ENCODE measurements at places on chromosomes 4 and X.
A peak's percentile ranks its signal among the peaks of the same experiment; 100 is the strongest.

DNA sequence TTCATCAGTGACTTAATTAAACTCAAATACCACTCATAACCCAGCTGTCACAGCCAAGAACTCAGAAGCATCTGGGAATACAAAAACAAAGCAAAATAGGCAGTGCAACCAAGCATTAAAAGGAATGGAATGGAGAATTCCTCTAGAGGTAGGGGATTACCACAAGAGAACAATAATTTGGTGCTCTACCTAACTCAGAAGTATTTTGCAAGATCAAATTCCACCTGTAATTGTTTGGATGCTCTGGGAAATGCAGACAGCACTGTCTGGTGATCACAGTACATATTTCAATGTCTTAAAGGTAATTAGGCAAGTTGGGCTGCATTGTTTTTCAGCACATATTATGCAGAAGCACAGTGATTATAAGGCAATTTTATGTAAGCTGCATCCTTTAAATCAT lies 547.5 kb downstream of the TRAM1L1 start:
- no peak for DNase-seq

DNA sequence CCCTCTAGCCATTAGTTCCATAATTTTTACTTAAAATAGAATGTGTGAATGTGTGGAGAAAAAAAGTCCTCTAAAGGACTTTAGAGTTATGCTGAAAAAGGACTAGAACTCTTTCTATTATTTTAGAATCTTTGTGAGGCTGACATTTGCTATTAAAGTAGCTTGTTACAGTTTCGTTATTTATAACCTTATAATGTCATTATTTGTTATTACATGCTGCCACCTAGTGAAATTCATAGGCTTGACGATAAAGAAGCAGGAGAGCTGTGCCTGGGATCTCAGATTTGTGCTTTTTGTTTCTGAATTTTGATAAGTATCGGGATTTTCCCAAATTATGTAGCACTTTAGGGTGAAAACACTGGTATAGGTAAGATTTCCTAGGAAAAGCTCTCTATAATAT lies 38.5 kb upstream of the TAPT1 start:
- DNase-seq, result peak; percentile 52

GRCh38 chr4:1572521-1572920 lies 111.6 kb downstream of the FAM53A start:
- no peak for DNase-seq

GRCh38 chr4:8410641-8411271 lies 29.8 kb downstream of the ACOX3 start:
- no peak for DNase-seq

DNA sequence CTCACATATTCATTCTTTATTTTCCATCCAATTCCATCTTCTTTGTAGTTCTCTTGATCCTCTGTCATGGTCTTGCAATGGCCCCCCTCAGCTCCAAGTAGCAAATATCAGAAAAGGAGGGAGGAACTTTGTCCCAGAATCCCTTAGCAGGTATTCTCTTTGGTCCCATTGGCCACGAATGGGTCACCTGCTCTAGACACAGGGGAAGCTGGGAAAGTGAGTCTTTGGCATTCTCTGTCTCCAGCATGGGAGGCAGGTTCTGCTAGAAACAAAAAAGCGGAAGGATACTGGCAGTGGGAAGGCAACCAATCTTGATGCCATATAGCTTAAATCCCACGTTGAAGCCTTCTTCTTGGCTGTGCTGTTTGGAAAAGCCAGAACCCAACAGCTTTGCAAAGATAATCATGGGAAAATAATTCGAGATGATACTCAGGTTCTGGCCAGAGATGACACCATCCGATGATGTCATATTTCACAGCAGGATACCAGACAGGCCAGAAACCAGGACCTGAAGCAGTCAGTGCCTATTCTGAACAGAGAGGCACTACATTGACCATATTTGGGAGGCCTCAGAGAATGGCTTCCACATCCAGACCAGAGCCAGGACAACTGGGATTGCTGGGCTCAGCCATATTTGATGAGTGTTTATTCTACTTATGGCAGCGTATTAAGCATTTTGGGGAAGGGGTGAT lies 110.4 kb upstream of the ATXN3L start:
- no peak for DNase-seq

- DNase-seq, result peak; percentile 5
Observed at GRCh38 chr4:152679414-152680281, at the start of gene TMEM154. TSS of gene TMEM154 (minus strand) at chr4:152679997. CDS start at chr4:152679933, 64 bp downstream.

GRCh38 chr4:17613761-17614415 lies 553 bp upstream of the MED28 start:
- DNase-seq, result no peak

GRCh38 chr4:180052629-180053028 lies 2190.6 kb upstream of the TENM3 start:
- no peak for DNase-seq

GRCh38 chrX:1909419-1910206 lies 294.8 kb downstream of the ASMT start:
- DNase-seq, result no peak

- no peak for DNase-seq
Observed at GRCh38 chr4:189845145-189845846, 95.4 kb upstream of the FRG1 start.

- no peak for DNase-seq
Observed at GRCh38 chrX:154352012-154352401, 22.4 kb downstream of the FLNA start.

GRCh38 chrX:99398545-99398944 lies 1011.5 kb downstream of the PCDH19 start:
- no peak for DNase-seq

- DNase-seq, result no peak
Observed at GRCh38 chr4:150962245-150962644, 52.8 kb downstream of the LRBA start.

DNA sequence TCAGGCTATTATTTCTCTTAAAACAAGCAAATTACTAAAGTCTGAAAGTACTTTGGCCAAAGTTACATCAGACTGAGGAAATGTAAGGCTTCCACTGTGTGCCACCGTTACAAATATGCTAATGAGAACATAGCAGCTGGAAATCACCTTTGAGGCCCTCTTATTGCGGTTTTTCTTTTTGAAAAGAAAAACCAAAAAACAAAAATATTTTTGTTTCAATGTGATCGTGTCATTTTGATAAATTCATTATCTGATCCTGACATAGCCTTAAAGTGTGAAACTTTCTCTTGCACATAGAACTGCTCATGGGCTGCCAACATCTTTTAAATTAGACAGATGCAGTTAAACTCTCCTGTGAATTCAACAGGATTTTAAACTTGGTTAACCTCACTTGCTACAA lies 2.8 kb upstream of the TIFA start:
- no peak for DNase-seq

GRCh38 chr4:23981328-23981727 lies 91.5 kb upstream of the PPARGC1A start:
- DNase-seq, result no peak

GRCh38 chr4:123776267-123776666 lies 379.7 kb downstream of the SPRY1 start:
- no peak for DNase-seq

GRCh38 chrX:37332055-37332454 lies 17.1 kb upstream of the PRRG1 start:
- no peak for DNase-seq

- no peak for DNase-seq
Observed at GRCh38 chrX:40933706-40934425, 151.4 kb upstream of the USP9X start.

GRCh38 chr4:8847331-8847730 lies 24.3 kb downstream of the HMX1 start:
- DNase-seq, result no peak

- no peak for DNase-seq
Observed at GRCh38 chr4:151250706-151251105, 26.3 kb upstream of the PRSS48 start.

- DNase-seq, result no peak
Observed at GRCh38 chrX:1392376-1393068, 609 bp upstream of the SLC25A6 start.

GRCh38 chr4:187118602-187119120 lies 395.0 kb upstream of the FAT1 start:
- no peak for DNase-seq

- DNase-seq, result peak; percentile 19
Observed at GRCh38 chr4:174120446-174121295, 162.8 kb downstream of the FBXO8 start.

DNA sequence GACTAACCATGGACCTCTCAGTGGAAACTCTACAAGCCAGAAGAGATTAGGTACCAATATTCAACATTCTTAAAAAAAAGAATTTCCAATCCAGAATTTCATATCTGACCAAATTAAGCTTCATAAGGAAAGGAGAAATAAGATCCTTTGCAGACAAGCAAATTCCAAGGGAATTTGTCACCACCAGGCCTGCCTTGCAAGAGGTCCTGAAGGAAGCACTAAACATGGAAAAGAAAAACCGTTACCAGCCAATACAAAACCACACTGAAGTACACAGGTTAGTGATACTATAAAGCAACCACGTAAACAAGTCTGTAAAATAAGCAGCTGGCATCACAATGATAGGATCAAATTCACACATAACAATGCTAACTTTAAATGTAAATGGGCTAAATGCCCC lies 156.6 kb downstream of the FAM13A start:
- no peak for DNase-seq

- no peak for DNase-seq
Observed at GRCh38 chrX:9542106-9542760, 77.4 kb downstream of the TBL1X start.

GRCh38 chr4:48197643-48198237 lies 63.7 kb upstream of the TXK start:
- DNase-seq, result no peak

- no peak for DNase-seq
Observed at GRCh38 chr4:70863099-70863790, 23.6 kb upstream of the GRSF1 start.

DNA sequence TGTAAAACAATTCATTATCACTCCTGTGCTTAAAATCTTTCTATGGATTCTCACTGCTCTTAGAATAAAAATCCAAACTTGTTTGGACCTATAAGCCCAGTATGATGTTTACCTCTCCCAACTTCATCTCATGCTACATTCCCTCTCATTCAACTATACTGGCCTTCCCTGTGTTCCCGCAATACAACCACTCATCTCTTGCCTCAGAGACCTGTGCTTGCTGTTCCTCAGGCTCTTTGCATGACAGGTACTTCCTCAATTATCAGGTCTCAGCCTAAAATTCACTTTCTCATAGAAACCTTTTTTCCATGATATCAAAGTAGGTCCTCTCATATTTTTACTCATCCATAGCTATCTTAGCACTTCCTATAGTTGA lies 71.7 kb downstream of the ENOX2 start:
- DNase-seq, result no peak

- no peak for DNase-seq
Observed at GRCh38 chrX:135009838-135010237, 12.5 kb downstream of the RTL8B start.

GRCh38 chrX:151870602-151871001 lies 42.1 kb upstream of the MAGEA4 start:
- no peak for DNase-seq

GRCh38 chr4:119707336-119707735 lies 78.7 kb upstream of the PDE5A start:
- DNase-seq, result no peak

- no peak for DNase-seq
Observed at GRCh38 chr4:162853788-162854187, 312.9 kb downstream of the NAF1 start.

- no peak for DNase-seq
Observed at GRCh38 chrX:134868771-134869495, 121.9 kb upstream of the SMIM10 start.

DNA sequence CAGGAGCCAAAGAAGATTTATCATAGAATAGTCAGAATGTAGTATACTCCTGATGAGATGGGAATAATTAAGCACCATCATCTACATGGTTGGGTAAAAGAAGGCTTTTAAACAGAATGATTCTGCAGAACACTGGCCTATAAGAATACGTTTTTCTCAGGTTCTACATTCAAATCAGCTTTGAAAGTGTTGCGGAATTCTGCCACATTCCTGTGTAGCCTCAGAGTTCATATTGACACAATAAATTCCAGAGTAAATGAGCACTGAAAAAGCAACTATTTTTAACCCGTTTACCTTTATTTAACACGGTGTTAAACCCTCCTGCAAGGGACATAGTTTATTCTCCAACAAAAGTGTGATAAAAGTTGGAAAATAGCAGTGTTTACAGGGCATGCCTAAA lies 950.2 kb upstream of the SLIT2 start:
- no peak for DNase-seq

GRCh38 chr4:183350317-183351071 lies 28.3 kb upstream of the CLDN24 start:
- no peak for DNase-seq

GRCh38 chr4:13452927-13453579 lies 31.1 kb downstream of the RAB28 start:
- no peak for DNase-seq

DNA sequence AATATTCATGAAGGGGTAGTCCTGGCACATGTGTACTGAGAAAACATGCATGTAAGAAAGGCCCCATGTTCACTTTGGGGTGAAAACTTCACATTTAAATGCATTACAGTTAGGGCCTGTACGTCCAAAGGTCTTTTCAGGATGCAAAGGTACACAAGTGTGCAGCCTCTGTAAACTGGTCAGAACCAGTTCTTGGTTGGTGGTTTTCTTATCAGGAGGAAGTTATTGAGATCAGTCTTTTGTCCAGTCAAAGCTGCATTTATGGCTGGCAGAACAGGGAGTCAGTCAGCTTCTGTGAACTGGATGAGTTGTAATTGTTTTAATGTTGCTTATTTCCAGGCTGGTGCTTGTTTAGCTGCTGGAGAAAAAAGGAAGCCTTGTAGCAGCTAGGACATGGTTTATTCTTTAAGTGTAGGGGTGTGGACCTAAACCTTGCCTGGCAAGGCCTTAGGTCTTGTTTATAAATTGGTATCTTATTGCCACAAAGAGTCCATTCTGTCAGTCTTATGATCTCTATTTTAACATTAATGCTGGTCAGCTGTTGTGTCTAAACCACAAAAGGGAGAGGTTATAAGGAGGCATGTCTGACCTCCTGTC lies 1906.6 kb upstream of the TENM3 start:
- no peak for DNase-seq

- DNase-seq, result no peak
Observed at GRCh38 chr4:6273661-6273990, 4.0 kb downstream of the WFS1 start.

- DNase-seq, result no peak
Observed at GRCh38 chr4:144176476-144176875, 36.0 kb upstream of the GYPA start.

DNA sequence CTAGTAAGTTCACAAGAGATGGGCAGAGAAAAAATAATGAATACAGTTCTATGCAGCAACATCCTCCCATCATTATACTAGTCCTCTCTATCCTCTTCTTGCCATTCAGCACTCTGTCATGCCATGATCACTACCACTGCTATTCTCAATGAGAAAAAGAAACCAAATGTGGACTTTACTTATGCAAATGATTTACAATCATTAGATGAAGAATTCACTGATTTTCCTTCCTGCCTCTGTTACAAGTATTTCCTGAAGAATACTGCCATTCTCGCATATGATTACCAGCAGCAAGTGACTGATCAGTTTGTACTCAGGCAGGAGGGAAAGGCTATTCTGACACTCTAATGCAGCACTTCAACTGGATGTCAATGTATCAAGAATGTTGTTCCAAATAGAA lies 50.3 kb downstream of the WDFY3 start:
- DNase-seq, result no peak

- DNase-seq, result no peak
Observed at GRCh38 chrX:112820364-112821268, 20.0 kb downstream of the AMOT start.

GRCh38 chr4:108272561-108272960 lies 103.8 kb upstream of the LEF1 start:
- no peak for DNase-seq

- no peak for DNase-seq
Observed at GRCh38 chr4:125198916-125199315, 115.8 kb upstream of the FAT4 start.

Data from caudate nucleus (tissue), 63 donors.